ENCODE measurements at places on chromosomes 16 and 17.

DNA sequence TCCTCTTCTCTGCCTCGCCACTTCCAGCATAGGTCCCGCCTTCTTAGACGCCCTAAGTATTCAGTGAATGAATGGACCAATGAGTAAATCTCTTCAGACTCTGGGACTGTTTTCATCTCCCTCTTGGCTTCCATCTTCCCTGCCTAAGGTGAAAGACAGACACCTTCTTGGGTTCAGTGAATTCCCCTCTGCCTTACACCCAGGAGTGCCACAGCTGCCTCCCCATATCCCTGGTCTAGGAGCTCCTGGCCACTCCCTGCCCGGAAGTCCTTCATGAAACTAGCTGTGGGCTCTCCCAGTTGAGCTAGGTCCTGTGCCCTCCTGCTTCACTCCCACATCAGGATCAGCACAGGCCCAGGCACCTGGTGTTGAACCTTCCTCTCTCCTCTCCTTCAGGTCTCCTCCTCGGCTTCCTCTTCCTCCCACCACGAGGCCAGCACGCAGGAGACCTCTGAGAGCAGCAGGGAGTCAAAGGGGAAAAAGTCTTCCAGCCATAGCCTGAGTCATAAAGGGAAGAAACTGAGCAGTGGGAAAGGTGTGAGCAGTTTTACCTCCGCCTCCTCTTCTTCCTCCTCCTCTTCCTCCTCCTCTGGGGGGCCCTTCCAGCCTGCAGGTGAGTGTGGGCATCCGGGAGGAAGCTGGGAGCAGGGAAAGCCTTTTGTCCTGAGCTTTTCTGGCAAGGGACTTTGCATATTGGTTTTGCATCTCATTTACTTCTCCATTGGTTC is 10.3 kb downstream of the MLLT6 start:
- DNase-seq: no peak

GRCh38 chr17:60565233-60565632 is 34.8 kb upstream of the PPM1D start:
- DNase-seq: no peak

DNA sequence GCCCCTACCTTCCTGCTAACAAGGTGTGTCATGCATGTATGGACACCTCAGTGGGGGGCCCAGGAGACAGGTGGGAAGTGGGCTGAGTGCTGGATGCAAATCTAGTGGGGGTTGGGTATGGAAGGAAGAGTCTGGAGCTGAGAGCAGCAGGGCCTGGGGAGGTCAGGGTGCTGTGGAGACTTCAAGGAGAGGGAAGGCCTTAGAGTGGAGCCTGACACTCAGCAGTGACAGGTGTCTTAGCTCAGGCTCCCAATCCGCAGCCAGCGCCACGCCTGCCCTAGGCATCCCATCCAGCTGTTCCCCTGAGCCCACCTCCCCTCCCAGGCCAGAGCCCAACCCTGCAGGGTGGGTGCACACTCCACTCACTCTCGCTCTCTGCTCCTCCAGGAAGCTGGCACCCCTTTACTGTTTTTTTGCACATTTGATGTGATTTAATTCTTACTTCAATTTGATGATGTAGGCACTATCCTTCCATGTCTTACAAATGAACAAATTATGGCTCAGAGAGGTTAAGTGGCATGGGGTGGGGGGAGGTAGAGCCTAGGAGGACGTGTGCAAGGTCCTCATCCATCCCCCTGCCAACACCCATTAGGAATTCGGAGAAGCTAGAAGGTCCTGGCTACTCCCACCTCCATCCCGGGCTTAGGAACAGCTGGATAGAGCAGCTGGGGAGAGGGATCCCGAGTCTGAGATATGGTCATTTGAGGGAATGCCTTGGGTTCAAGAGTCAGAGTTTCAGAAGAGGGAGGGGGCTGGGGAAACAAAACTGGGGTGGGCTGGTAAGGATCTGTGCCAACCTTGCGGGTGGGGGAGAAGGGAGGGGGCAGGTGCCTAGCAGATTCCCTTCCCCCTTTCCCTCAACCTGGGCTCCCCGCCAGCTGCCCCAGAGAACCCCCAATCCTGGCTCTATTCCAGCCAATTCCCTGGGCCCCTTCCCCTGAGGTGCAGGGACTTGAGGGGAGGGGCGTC is 2.1 kb downstream of the FAM171A2 start:
- no peak for DNase-seq

DNA sequence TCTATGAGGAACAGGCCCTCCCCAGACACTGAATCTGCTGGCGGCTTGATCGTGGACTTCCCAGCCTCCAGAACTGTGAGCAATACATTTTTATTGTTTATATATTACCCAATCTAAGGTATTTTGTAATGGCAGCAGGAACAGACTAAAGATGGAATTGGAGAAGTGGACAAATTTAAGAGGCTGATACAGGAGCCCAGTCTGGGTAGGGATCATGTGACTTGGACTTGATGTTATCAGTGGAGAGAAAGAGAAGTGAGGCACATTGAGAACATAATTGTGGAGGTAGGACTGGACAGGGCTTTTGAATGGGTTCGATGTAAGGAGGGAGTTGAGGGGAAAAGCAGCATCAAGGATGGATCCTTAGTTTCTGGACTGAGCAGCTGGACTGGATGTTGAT is 93.8 kb downstream of the USP31 start:
- no peak for DNase-seq

DNA sequence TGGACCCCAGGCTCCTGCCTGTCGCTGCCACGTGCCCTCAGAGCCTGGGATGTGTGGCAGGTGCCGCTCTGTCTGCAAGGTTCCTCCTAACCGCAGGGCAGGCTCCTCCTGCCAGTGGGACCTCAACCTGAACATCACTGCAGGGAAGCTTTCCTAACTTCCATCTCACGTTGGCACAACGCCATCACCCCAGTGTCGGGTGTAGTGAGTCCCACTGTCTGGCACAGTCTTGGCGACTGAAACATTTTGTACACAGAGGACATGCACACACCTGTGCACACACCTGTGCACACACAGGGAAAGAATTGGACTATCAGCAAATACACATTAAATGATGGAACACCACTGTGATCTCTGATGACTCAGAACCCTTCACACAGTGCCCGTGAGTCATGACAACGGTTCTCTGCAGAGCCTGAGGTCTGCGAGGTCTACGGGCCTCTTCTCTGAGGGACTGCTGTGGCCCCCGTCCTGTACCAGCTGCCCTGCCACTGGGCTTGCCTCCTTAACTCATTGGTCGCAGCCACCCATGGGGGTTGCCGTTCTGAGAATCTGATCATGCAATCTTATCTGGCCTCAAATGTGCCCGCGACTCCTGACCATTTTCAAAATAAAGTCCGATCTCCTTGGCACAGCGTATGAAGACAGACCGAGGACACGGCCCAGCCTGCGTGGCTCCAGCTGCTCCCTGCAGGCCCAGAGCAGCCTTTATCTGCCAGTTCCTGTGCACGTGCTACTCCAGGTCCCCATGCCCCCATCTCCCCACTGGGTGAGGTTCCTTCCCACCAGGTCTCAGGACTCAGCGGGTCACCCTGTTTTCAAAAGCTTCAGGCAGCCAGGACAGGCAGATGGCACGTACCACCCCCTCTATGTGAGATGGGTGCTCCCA is 7.6 kb downstream of the CCDC57 start:
- DNase-seq: peak; percentile 23

- DNase-seq: peak; percentile 95
Measured at GRCh38 chr16:23452572-23453337, at the start of gene COG7. Gene COG7, minus strand, starts transcription at chr16:23453189. Its CDS starts 195 bp downstream, at chr16:23452994.

DNA sequence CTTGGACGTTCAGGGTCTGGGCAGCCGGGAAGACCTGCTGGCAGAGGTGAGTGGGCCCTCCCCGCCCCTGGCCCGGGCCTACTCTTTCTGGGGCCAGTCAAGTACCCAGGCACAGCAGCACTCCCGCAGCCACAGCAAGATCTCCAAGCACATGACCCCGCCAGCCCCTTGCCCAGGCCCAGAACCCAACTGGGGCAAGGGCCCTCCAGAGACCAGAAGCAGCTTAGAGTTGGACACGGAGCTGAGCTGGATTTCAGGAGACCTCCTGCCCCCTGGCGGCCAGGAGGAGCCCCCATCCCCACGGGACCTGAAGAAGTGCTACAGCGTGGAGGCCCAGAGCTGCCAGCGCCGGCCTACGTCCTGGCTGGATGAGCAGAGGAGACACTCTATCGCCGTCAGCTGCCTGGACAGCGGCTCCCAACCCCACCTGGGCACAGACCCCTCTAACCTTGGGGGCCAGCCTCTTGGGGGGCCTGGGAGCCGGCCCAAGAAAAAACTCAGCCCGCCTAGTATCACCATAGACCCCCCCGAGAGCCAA is 8.6 kb upstream of the ABCC3 start:
- peak; percentile 84 for DNase-seq

- peak; percentile 97 for DNase-seq
Measured at GRCh38 chr17:42111871-42112551, 503 bp downstream of the DHX58 start.
